ENCODE measurements at places on chromosomes 16 and 17. TPM values are rescaled to one million over a fixed set of nuclear protein-coding genes. Genes with fewer than 3 reads are reported as not detected.
A peak's percentile ranks its signal among the peaks of the same experiment; 100 is the strongest.

WNK4 gene
- total RNA-seq = not detected

KRTAP3-1 gene
- not detected for total RNA-seq

SHISA6 gene
- 0.29 TPM for total RNA-seq

ADORA2B gene
- not detected for total RNA-seq

KRTAP4-1 gene
- not detected for total RNA-seq

TBC1D3K gene
- not detected for total RNA-seq

NR1D1 gene
- total RNA-seq = 4.1 TPM

PDILT gene
- total RNA-seq = not detected

ABCA5 gene
- 41.7 TPM for total RNA-seq

DNA sequence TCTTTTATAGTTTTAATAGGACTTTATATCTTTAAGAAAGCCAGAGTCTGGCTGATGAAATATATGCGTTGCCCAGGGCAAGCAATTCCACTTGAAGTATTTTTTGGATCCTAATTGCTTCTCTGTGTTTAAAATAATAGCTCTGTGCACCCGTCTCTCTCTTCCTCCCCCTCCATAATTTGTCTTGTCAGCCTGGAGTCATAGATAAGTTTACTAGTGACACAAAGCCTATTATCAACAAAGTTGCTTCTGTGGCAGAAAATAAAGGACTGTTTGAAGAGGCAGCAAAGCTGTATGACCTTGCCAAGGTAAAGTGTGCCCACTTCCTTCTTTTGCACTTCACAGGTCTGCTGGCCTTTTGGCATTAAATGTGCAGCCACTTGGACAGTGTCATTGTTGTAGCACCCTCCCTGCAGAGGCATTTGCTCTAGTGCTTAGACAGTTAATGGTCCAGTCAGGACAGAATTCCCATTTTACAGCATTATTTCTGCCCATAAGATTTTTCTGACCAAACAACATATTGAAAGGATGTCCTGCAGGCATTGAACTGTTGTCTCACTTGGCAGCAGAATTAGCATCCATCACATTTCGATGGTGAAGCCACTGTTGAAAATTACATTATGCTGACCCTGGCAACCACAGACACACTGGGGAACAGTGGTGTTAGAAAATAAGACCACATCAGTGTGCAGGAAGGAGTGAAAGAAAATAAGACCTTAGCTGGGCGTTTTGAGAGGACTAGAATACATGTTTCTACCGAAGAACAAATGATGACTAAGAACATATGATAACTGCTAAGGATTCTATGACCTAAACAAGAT, 28.4 kb upstream of the SLC12A3 start:
- peak overlapping the region; percentile 71 for H3K27ac ChIP-seq
- DNase-seq = peak; percentile 55
- H3K4me1 ChIP-seq = peaks cover 17% of the 10 kb centered on the region
- H3K27me3 ChIP-seq = no peaks in the 10 kb centered on the region
- no peak overlapping the region for H3K4me3 ChIP-seq

DNA sequence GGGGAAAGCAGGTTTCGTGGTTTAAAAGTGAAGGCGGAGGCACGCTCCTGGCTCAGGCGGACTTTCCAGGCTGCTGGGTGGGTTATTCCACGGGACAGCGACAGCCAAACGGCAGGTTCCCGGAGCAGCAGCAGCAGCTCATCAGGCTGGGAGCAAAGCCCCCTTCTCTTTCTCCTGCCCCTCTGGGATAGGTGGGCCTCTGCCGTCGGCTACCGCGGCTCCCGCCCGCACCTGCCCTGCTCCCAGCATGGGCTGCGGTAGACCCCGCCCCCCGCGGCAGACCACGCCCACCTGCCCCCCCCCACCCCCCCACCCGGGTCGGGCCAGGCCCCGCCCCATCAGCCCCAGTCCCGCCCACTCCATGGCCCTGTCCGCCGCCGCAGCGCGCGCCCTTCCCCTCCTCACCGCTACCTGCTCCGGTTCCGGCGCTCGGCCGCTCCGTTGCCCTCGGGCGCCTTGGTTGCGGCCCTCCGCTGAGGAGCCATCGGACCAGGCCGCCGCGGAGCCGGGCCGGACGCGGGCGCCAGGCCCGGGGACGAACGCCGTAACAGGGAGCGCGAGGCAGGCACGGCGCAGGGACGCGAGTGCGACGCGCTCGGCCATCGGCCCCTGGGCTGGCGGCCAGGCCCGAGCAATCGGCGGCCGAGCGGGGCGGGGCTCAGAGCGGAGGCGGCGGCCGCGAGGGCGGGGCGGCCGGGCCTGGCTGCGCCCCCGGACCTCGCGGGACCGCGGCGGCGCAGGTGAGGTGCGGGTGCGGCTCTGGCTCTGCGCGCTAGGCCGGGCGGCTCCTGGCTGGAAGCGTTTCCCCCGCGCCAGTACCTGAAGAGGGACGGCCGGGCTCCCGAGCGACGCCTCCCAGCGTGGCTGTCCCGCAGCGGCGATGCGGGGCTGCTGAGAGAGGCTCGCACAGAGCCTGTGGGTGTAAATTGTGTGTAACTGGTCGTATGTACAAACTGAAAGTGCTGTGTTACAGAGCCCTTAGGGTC, at the start of the genes HEXD and OGFOD3:
Gene HEXD, plus strand, starts transcription at position 347 of the 986 bp plus-strand sequence. CDS start 1,453 bp downstream, outside the sequence.
Gene OGFOD3, minus strand, starts transcription at position 586 of the 986 bp plus-strand sequence. Its CDS starts 101 bp downstream, at position 485.
- H3K27ac ChIP-seq = peak within 1 kb of the TSS; percentile 90
- DNase-seq = peak; percentile 85
- peak within 1 kb of the TSS; percentile 71 for H3K4me3 ChIP-seq

DNA sequence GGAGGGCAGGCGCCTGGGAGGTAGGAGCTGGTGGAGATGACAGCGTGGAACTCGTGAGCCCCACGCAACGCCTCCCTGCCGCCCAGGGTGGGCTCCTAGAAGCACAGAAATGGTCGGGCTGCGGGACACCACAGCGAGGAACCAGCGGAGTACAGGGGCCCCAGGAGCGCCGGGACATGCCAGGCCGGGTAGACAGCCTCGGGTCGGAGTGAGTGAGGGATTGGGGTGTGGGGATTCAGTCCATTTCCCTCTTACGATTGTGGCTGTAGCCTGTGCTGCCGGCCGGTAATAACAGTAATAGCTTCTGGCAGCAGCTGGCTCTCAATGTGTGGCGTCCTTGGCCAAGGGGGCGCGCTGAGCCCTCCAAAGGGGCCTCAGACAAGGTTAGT, 12.2 kb upstream of the CES3 start:
- no peaks in the 10 kb centered on the region for H3K27me3 ChIP-seq
- no peak for DNase-seq
- H3K4me3 ChIP-seq = no peak overlapping the region
- H3K36me3 ChIP-seq = no peaks in the 10 kb centered on the region
- no peak overlapping the region for H3K27ac ChIP-seq

DNA sequence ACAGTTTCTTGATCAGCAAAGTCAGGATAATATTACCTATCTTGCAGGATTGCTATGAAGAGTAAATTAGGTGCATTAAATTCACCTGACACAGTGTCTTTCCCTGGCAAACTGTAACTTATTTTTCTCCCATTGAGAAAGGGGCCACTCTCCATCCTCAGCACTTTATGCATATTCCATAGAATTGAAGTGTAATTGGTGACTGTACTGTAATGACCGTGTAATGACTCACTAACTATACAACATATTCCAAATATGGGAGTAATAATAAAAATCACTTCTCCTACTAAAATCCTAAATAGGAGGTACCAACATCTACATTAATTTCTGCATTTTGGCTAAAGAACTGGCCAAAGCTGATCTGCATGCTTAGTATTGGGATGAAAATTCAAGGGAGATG, 141.9 kb upstream of the NOG start:
- H3K36me3 ChIP-seq = no peaks in the 10 kb centered on the region
- H3K27ac ChIP-seq = no peak overlapping the region
- DNase-seq = no peak
- H3K4me1 ChIP-seq = no peaks in the 10 kb centered on the region
- no peak overlapping the region for H3K4me3 ChIP-seq

DNA sequence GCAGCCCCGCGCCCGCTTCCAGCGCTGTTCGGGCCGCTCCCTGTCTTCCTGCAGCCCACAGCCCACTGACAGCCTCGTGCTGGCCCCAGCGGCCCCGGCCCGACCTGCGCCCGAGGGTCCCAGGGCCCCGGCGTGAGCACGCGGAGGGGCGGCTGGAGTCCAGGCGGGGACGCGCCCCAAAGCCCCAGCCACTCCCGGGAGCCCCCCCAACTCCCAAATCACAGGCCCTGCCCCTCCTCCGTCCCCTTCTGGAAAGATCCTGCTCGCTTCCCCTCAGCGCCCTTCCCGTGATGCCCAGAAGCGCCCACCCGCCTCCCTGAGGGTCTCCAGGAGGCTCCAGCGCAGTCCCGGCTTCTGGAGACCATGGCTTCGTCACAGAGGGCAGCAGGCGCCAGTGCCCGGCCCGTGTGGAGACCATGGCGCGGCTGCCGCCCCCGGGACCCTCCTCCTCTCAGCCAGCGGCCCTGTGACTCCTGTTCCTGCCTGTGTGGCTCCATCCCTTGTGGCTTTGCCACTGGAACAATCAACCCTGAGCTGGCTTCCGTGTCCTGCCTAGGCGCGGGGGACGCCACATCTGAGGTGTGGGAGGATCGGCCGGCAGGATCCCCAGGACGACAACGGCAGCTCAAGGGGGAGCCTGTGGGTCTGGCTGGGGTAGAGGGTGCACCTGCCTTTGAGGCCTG, 3.9 kb downstream of the UTS2R start:
- no peak overlapping the region for H3K27ac ChIP-seq
- no peaks in the 10 kb centered on the region for H3K36me3 ChIP-seq
- no peak for DNase-seq
- peaks cover 6% of the 10 kb centered on the region for H3K27me3 ChIP-seq

DNA sequence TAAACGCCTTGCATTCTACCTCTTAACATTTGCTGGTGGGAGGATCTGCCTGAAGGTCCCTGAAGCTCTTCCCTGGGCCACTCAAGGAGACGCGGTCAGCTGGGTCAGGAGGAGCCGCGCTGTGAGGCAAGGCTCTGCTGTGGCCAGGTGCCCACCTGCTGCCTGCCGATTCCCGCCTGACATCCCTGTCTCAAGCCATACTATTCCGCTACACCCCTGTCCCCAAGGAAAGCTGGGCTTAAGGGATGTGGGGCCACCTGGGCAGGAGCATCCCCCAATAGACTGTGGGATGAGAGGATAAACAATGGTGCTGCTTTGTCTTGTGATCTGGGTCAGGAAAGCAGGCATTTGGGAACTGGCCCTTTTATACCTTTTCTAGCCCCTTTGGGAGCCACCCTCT, 5.1 kb downstream of the TPPP3 start:
- H3K4me3 ChIP-seq = no peak overlapping the region
- H3K27me3 ChIP-seq = no peaks in the 10 kb centered on the region
- no peak for DNase-seq
- peaks cover 4% of the 10 kb centered on the region for H3K4me1 ChIP-seq

- H3K36me3 ChIP-seq = no peaks in the 10 kb centered on the region
- no peaks in the 10 kb centered on the region for H3K27me3 ChIP-seq
- no peak for DNase-seq
- no peak overlapping the region for H3K27ac ChIP-seq
- no peak overlapping the region for H3K4me3 ChIP-seq
- H3K4me1 ChIP-seq = no peaks in the 10 kb centered on the region
These were observed 198.5 kb downstream of the NTN1 start for GRCh38 chr17:9219631-9220397.

GRCh38 chr17:73625006-73625405, 19.2 kb downstream of the SDK2 start:
- no peaks in the 10 kb centered on the region for H3K36me3 ChIP-seq
- DNase-seq = no peak
- H3K4me3 ChIP-seq = no peak overlapping the region
- H3K4me1 ChIP-seq = no peaks in the 10 kb centered on the region
- H3K27ac ChIP-seq = peak overlapping the region; percentile 78

DNA sequence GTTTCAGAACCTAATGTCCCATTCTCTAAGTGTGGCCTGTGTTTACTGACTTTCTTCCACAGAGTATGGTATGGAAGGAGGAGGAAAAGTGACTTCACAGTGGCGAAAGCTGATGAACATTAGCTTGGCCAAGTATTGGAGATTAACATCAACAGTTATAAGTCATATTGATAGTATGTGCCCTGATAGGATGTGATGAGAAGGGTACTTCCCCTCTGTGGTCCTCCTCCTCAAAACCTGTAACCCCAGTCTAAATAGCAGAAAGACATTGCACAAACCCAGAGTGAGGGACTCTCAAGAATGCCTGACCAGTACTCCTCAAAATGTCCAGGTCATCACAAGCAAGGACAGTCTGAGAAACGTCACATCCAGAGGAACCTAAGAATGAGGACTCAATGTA, 73.1 kb downstream of the CLEC16A start:
- H3K36me3 ChIP-seq = no peaks in the 10 kb centered on the region
- H3K4me3 ChIP-seq = no peak overlapping the region
- peaks cover 4% of the 10 kb centered on the region for H3K4me1 ChIP-seq

DNA sequence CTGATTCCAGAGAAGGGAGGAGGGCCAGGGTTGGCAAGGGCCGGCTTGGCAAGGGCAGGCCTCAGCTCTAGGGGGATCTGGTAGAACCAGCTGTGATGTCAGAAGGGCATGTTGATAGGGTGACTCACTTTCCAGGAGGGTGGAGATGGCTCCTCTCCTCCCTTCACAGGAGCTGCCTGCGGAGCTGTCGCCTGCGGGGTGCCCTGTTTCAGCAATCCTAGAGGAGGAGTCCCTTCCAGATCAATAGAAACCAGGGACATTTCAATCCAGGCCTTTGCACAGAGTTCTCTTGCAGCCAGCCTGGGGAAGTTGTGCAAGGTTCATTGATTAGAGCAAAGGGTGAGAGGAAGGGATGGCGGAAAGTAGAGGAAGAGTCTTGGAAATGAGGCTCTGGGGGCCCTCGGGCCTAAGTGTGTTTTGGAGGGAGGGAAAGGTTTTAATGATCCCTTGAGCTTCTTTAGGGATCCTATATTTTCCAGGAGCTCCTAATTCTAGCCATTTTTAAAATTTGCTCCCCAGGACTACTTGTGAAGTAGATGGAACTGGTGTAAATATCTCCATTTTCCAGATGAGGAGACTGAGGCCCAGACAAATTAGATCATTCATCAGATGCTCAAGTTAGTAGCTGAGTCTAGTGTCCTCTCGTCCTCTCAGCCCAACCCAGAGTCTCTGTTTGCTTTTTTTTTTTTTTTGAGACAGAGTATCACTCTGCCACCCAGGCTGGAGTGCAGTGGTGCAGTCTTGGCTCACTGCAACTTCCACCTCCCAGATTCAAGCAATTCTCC, 24.8 kb upstream of the CSNK2A2 start:
- H3K27ac ChIP-seq = no peak overlapping the region
- no peak overlapping the region for H3K4me3 ChIP-seq
- no peaks in the 10 kb centered on the region for H3K27me3 ChIP-seq
- no peaks in the 10 kb centered on the region for H3K36me3 ChIP-seq

GRCh38 chr16:48366165-48367093, 18.8 kb downstream of the SIAH1 start:
- no peak for DNase-seq
- no peaks in the 10 kb centered on the region for H3K36me3 ChIP-seq
- H3K4me1 ChIP-seq = peaks cover 43% of the 10 kb centered on the region
- H3K4me3 ChIP-seq = peak overlapping the region; percentile 41
- peak overlapping the region; percentile 70 for H3K27ac ChIP-seq
- no peaks in the 10 kb centered on the region for H3K27me3 ChIP-seq

Measured in thyroid gland (tissue), 4 donors.